ENCODE measurements at places on chromosomes 4 and X.

DNA sequence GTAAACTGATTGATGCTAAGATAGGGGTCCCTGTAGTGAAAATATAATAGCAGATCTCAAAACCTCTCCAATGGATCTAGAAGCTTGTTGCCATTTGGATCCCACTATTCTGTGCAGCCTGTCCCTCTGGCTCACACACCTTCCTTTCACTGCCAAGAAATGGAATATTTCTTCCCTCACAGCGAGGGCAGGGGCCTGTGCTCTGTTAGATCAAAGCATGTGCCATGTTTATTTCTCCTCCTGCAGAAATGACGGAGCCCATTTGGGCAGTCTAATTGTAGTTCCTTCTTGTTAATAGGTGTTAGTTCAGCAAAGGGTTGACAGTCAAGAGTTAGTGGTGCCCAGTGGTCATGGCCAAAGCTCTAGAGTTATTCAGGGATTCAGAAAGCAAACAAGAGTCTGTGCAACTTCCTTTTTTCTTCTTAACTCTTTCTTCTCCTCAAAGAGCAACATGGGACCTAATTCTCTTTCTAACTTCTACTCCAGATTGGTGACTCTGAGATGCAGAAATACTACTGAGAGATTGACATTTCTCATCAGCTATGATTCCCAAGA is 106.8 kb downstream of the STOX2 start:
- no peak for DNase-seq

GRCh38 chr4:115489279-115489678 is 375.9 kb upstream of the NDST4 start:
- DNase-seq: no peak

DNA sequence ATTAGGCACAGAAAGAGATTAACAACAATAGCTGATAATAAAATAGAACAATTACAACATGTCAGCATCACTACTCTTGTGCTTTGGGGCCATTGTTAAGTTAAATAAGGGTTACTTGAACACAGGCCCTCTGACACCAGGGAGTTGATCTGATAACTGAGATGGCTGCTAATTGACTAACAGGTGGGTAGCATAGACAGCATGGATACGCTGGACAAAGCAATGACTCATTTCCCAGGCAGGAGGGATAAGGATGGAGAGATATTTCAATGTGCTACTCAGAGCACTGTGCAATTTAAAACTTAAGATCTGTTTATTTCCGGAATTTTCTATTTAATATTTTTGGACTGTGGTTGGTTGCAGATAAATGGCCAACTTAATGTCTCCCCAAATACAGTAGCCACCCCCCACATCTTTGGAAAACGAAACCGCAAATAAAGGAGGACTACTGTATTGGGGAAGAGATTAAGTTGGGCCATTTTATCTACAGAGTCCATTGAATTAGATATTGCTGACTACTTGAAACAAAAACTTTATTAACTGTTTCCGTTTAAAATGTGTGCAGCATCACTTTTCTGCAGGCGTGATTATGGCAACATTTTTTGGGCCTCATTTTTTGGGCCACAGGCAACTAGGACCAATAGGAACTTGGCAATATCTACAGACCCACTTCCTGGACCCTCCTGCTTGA is 200.6 kb upstream of the KLF3 start:
- no peak for DNase-seq

GRCh38 chrX:139581068-139581467 is 50.5 kb downstream of the F9 start:
- DNase-seq: no peak

DNA sequence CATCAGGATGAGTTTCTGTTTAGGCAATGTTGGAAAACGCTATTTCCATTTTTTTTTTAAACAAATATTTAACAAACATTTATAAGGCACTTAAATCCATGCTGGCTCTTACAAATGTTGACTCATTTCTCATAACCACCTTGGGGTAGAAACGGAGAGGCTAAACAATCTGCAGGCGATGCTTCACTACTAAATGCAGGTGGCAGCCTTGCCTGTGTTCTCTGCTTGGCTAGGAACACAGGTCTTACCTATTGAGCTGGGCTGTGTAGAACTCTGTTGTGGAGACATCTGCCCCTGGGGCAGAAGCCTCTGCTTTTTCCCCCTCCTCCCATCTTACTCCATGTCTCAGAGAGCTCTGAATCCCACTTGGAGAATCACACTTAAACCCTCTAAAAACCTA is 1.4 kb upstream of the CXCL1 start:
- DNase-seq: no peak

GRCh38 chrX:19968276-19968675 is 22.6 kb downstream of the BCLAF3 start:
- DNase-seq: no peak

- DNase-seq: no peak
Measured at GRCh38 chrX:13263560-13264251, 56.1 kb downstream of the ATXN3L start.

DNA sequence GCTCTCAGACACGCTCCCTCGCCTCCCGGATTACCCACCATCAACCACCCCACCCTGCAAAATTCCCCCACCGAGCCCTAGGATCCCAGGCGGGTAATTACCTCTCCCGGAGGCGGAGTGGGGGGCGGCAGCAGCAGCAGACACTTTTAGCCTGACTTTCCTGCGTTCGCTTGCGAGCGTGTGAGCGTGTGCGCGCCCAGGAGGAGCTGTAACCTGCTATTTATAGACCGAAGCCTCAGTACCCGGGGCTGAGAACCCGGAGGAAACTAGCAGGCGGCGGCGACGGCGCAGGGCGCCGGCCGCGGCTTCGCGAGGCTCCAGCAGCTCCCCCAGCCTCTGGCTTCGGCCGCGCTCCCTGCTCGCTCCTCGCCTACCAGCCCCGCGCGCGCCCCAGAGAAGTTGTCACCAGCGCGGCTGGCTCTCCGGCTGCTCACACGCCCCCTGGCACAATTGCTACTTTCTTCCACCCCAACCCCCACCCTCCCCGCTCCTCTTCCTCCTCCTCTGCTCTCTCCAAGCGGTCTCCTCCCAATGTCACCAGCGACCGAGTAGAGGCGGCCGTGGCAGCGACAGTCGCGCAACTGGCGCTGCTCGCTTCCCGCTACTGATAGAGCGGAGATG is at the start of gene INPP4B:
TSS of gene INPP4B (minus strand) at position 194 of the 621 bp plus-strand sequence.
- DNase-seq: peak; percentile 64

- DNase-seq: no peak
Measured at GRCh38 chr4:27276307-27277073, 415.8 kb downstream of the STIM2 start.

DNA sequence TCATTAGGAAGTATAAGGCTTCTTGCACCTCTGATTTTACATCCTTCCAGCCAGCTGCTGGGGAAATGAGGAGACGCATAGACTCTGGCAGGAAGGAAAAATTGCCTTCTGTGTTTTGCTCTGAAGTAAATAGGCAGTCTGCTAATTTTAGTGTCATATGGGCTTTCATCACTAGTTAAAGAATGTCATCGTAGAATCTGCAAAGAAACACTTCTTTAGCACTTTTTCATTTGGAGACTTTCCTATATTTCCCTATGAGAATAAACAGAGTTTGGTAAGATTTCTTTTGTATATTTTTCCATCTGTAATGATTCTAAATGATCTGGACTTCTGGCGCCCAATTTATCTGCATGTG is 3.3 kb downstream of the ADGRL3 start:
- DNase-seq: no peak

- no peak for DNase-seq
Measured at GRCh38 chrX:103356858-103357257, 552 bp downstream of the TCEAL9 start.

- no peak for DNase-seq
Measured at GRCh38 chr4:173528378-173529321, 1.4 kb downstream of the HAND2 start.

GRCh38 chr4:80054375-80054774 is 18.7 kb downstream of the ANTXR2 start:
- DNase-seq: no peak

DNA sequence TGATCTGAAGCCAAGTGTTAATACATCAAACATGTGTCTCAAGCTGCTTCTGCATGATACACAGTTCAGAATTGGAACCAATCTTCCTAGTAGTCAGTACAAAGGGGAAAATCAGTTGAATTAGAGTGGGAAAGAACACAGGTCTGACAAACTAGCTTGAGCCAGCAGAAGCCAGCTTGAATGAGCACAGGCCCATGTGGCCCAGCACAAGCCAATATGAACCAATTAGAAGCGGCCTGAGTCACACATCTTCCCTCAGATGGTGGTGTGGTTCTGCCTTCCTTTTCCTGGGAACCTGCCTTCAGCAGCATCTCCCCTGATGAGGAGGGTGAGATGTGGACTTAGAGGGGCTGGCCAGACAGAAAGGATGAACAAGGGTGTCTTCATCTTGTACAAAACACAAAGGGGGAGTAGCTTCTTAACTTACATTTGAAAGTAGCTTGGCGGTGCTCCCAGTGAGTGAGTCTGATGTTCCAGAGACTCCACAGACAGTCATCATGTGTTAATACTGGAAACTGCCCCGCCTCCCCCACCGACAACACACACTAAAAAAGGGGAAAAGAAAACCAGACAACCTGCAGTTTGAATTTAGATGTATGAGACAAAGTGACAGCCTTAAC is 72.0 kb downstream of the FRMPD4 start:
- no peak for DNase-seq

DNA sequence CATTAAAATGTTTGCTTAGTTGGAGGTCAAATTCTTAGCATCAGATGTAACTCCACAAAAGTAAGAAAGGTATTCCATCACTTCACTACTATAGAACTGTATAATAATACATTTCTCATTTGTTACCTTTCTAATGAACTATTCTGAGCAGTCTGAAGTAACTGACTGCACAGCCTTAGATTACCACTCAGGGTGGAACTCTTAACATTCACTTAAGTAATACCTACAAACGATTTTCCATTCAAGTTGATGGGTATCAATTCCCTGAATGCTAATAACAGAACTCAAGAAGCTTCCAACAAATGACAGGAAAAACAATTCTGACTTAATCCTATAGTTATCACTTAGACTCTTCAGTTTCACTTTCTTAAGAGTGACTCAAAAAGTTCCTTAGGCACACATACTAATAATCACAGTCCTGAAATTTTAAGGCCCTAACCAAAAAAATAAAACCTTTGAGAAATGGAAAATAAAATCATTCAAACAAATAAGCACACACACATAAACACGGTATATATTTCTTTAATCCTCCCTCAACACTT is 20.9 kb downstream of the HNRNPD start:
- no peak for DNase-seq

GRCh38 chr4:119731146-119731742 is 102.6 kb upstream of the PDE5A start:
- no peak for DNase-seq

- DNase-seq: peak; percentile 22
Measured at GRCh38 chr4:122762520-122762919, 30.0 kb downstream of the BBS12 start.

GRCh38 chr4:167150587-167150986 is 83.7 kb downstream of the SPOCK3 start:
- DNase-seq: no peak

DNA sequence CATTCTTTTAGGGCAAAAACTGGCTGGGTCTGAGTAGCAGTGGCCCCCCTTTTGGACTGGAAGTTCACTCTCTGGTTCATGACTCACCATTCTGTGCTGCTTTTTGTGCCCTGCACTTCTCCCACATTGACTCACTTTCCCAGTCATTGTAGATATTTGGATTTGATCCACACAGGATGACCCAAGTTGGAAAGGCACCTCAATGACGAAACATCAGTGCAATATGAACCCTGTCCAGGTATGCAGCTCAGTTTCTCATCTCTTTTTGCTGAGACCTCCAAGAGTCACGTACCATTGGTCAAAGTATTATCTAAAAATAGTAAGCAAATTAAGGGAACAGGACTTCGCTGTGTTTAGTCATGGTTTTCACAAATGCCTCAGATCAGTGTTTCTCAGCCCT is 92.7 kb downstream of the CBLL2 start:
- no peak for DNase-seq

DNA sequence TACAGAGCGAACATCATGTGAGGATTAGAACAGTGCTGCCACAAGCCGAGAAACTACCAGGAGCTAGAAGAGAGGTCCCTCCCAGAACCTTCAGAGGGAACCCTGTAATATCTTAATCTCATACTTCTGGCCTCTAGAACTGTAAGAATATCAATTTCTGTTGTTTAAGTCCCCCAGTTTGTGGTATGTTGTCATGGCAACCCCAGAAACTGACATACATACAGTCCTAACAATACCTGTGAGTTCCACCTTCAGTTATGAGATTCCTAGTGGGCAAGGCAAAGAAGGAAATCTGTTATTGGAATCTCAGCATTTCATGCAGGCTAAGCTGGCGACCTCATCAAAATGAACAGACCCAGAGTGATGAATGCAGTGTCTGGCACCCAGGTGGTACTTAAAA is 42.5 kb downstream of the ZBTB49 start:
- DNase-seq: no peak

GRCh38 chr4:61397174-61397573 is 197.0 kb downstream of the ADGRL3 start:
- no peak for DNase-seq

DNA sequence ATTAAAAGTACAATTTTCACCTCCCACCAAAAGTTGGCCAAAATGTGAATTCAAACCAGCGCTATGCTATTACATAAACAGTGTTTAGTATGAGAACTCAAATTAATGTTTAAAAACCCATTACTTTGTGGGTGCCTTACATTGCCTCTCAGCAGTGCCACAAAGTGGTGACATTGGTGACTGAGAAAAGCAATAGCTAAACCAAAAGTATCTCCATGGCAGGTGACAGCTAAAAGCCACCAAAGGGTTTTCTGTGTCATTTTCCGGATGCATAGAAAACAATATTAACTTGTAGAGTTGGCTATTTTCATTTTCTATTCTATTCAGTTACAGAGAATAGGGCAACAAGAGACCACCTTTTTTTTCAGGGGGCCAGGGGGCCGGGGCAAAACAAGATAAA is 261.2 kb downstream of the MAPK10 start:
- no peak for DNase-seq

DNA sequence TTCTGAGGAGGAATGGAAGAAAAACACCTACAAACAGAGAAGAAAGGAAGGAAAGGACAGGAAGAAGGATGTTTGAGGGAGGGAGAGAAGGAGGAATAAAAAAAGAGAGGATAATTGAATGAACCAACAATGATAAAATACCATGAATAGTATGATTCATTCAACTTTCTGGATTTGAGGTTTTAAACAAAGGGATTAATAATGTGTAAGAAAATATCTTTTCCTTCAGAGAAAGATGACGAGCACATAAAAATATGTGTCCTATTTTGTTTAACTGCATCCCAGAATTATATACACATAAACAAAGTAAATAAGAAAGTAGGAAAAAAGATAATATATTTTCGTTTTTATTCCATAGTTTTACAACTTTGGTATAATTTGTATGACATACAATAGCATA is 1380.4 kb downstream of the STIM2 start:
- no peak for DNase-seq

GRCh38 chr4:8159537-8160232 is 1.1 kb upstream of the ABLIM2 start:
- DNase-seq: no peak
